ENCODE measurements at places on chromosomes 3 and 15. TPM values are rescaled to one million over a fixed set of nuclear protein-coding genes. Genes with fewer than 3 reads are reported as not detected.

DNA sequence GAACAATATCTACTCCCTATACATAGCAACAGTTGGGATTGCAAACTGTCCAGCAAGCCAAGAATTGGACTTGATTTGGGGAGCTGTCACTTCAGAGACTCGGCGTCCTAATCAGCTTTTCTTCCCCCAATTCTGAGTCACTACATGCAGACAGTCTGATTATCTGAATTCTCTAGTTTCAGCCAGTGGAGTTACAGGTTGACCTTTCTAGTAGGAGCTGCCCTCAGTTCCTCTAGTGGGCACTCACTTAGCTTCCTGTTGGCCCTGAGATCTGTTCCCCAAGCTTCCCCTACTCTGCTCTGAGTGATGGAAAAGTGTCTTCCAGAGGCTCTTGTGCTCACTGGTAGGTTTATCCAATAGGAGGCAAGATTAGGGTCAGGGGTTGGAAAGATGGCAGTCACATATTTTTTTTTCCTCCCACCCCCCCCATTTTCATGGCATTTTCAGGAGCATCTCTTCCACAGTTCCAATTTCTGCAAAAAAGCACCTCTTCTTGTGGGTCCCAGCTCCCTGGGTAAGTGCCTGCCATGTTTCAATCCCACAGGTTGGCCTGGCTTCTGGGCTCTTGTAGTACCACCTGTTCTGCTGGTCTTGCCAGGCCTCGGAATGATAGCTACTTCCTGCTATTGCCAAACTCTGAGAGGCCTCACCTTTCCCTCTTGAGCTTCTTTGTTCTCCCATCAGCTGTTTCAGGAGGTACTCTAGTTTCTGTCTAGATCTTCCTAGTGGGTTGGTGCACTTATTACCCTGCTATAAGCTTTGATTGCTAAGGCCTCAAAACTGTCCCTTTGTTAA lies 182.2 kb downstream of the RAP2B start:
- no peaks in the 10 kb centered on the region for H3K36me3 ChIP-seq
- no peak overlapping the region for H3K4me3 ChIP-seq
- no peak overlapping the region for H3K27ac ChIP-seq
- H3K27me3 ChIP-seq: no peaks in the 10 kb centered on the region
- H3K4me1 ChIP-seq: no peaks in the 10 kb centered on the region

GRCh38 chr15:85649372-85649771 lies 145.4 kb downstream of the KLHL25 start:
- no peaks in the 10 kb centered on the region for H3K27me3 ChIP-seq
- H3K36me3 ChIP-seq: peaks cover 20% of the 10 kb centered on the region
- H3K4me3 ChIP-seq: no peak overlapping the region
- peaks cover 64% of the 10 kb centered on the region for H3K4me1 ChIP-seq

Gene WNT7A
- not detected for total RNA-seq

DNA sequence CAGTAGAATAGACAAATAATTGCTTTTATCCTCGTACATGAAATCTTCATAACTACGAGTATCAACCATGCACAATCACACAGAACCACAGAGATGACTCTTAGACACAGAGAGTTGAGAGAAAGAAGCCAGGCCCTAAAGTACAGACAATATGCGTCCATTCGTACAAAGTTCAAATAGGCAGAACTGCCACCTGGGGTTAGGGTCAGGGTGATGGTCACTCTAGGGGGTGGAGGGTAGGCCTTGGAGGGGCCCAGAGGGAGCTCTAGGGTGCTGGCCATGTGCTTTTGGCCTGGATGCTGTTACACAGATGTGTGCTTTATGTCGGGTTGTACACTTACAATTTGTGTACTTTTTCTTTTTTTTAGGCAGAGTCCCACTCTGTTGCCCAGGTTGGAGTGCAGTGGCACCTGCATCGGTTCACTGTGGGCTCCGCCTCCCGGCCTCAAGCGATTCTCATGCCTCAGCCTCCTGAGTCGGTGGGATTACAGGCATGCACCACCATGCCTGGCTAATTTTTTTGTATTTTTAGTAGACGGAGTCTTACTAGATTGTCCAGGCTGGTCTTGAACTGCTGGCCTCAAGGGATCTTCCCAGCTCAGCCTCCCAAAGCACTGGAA lies 65.9 kb upstream of the KLF13 start:
- no peak overlapping the region for H3K27ac ChIP-seq
- peaks cover 11% of the 10 kb centered on the region for H3K4me1 ChIP-seq
- no peak overlapping the region for H3K4me3 ChIP-seq
- DNase-seq: no peak
- H3K27me3 ChIP-seq: no peaks in the 10 kb centered on the region

GRCh38 chr3:132563420-132564069 lies 33.5 kb upstream of the ACKR4 start:
- no peak for DNase-seq
- H3K36me3 ChIP-seq: no peaks in the 10 kb centered on the region
- H3K27me3 ChIP-seq: no peaks in the 10 kb centered on the region
- H3K27ac ChIP-seq: no peak overlapping the region
- no peaks in the 10 kb centered on the region for H3K4me1 ChIP-seq
- no peak overlapping the region for H3K4me3 ChIP-seq
